Ammon's horn (tissue), 1 donor: ENCODE measurements at places on chromosomes 4 and X.

GRCh38 chr4:173418639-173419038 is 19.7 kb upstream of the SCRG1 start:
- DNase-seq = no peak

GRCh38 chr4:46249516-46249915 is 125.7 kb upstream of the GABRG1 start:
- DNase-seq = no peak

GRCh38 chr4:20273793-20274192 is 22.1 kb downstream of the SLIT2 start:
- DNase-seq = peak; percentile 27

GRCh38 chrX:16804923-16805464 is 18.7 kb downstream of the TXLNG start:
- DNase-seq = no peak

- DNase-seq = peak; percentile 85
These were observed at the start of gene ING2 for GRCh38 chr4:183504930-183505610. Gene ING2 (plus strand): TSS chr4:183505058. CDS start chr4:183505196, 138 bp downstream.

- DNase-seq = no peak
These were observed 666.0 kb downstream of the GRID2 start for GRCh38 chr4:92969650-92970379.

GRCh38 chrX:120463241-120463640 is 5.9 kb downstream of the LAMP2 start:
- DNase-seq = peak; percentile 56

GRCh38 chr4:89800012-89800516 is 36.9 kb downstream of the SNCA start:
- DNase-seq = no peak

GRCh38 chr4:34733185-34733941 is 1511.0 kb downstream of the ARAP2 start:
- no peak for DNase-seq

- no peak for DNase-seq
These were observed 63.1 kb downstream of the UGT2A2 start for GRCh38 chr4:69576251-69576877.

GRCh38 chr4:158280856-158281255 is 70.6 kb downstream of the TMEM144 start:
- DNase-seq = no peak

- no peak for DNase-seq
These were observed 103.4 kb upstream of the PAK3 start for GRCh38 chrX:110992611-110993010.

- peak; percentile 22 for DNase-seq
These were observed 56.6 kb upstream of the WDR1 start for GRCh38 chr4:10173037-10173753.

- DNase-seq = no peak
These were observed 611.6 kb upstream of the ADGRL3 start for GRCh38 chr4:60588556-60588955.
